Stimulated activated CD4-positive, alpha-beta T cell treated with anti-CD3 and anti-CD28 coated beads, Interleukin-15, amount 100 ng/mL, for 24 hours (primary cell): ENCODE measurements at places on chromosomes 2 and 18.

- no peak for DNase-seq
These were observed 68.6 kb upstream of the RAPH1 start for GRCh38 chr2:203603456-203604389.

DNA sequence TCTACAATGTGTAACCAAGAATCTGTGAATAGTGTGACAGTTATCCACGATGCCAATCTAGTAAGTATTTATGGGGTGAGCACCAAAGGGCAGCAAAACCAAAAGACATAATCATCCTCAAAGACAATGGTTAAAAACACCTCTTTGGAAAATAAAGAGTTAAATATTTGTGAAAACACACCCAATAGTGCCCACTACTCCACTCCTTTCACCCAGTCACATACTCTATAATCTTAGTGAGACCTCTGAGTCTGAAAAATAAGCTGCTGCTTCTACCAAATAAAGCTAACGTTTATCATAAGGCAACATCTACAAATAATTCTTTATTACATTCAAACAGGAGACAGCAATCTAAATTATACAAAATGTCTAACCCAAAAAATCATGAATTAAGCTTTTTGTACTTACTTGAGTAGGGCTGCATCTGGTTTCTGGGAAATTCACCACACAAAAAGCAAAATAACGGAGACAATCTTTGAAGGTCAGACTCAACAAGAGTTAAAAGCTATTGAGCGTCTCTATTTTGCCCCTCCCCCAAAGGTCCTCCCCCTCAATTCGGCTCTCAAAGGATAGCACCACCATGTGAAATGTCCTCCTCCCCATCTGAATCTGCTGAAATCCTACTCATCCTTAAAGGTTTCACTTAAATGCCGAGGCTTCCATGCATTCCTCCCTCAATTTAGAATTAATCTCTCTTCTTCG, 2.0 kb downstream of the RAPH1 start:
- no peak for DNase-seq

GRCh38 chr2:33804155-33804554, 205.1 kb upstream of the FAM98A start:
- no peak for DNase-seq

DNA sequence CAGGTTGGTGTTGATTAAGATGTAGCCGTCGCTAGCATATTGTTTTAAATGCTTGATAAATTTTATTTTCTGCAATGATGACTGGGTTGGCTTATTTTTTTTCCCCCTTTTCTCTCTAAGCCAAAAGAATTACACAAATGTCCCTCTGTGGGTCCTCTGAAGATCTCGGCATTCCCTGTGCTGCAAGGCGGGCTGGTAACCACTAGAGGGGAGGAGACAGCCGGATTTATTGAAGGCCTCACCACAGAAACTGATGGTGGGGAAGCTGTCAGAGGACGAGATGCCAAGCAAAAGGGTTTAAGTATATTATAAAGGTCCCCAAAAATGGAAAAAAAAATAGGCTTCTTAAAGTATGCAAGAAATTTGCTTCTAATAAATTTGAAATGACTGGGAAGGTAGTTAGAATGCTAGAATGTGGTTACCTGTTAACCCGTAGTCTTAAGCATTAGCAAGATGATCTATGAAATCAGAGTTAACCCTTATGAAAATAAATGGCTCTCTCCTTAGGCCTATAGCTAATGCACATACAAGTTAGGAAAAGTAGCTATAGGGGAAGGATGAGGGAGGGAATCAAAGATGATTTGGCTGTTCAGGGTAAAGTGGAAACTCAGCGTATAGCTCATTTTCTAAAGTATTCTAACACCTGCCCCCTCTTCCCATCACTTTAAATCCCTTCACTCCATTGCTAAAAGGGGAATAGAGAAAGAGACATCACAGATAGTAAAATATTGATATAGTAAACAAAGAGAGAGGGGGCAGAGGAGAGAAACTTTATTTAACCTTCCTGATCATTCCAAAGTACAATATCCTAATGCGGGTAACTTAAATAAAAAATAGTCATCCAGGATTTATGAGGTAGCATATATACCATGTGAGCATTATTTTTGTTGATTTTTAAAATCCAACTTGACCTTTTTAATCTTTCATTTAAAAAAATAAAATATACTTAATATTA, 894.5 kb upstream of the POU3F3 start:
- DNase-seq = no peak
